GM12878 (cell line): ENCODE measurements at places on chromosomes 7 and 10. TPM values are rescaled to one million over a fixed set of nuclear protein-coding genes. Genes with fewer than 3 reads are reported as not detected.

The PTPN20 gene
- 0.26 TPM in 1 of 2 replicates, not detected in the other for total RNA-seq

The FAM25G gene
- not detected in 2 replicates for total RNA-seq

The ANKRD2 gene
- not detected in 2 replicates for total RNA-seq

The PTPN12 gene
- 35.1 and 35.8 TPM in 2 replicates for total RNA-seq

The TACR2 gene
- total RNA-seq = not detected in 2 replicates

The CYP2C9 gene
- 0.23 and 0.40 TPM in 2 replicates for total RNA-seq

The LRRN3 gene
- total RNA-seq = 0.08 and 0.18 TPM in 2 replicates

The CYP3A5 gene
- 0.27 TPM in 1 of 2 replicates, not detected in the other for total RNA-seq

The FBXL13 gene
- total RNA-seq = 0.16 and 0.95 TPM in 2 replicates

The THSD7A gene
- 0.03 TPM in 1 of 2 replicates, not detected in the other for total RNA-seq

The SEMA3E gene
- 1.4 and 2.0 TPM in 2 replicates for total RNA-seq

The ATOH7 gene
- total RNA-seq = not detected in 2 replicates

The ZPBP gene
- total RNA-seq = not detected in 2 replicates

The C10orf95 gene
- total RNA-seq = 0.19 and 0.33 TPM in 2 replicates

The CAV2 gene
- total RNA-seq = 1.8 and 2.7 TPM in 2 replicates

The ADARB2 gene
- total RNA-seq = 3.1 and 4.1 TPM in 2 replicates

The KIAA1217 gene
- 3.8 and 4.6 TPM in 2 replicates for total RNA-seq

The OR2A12 gene
- not detected in 2 replicates for total RNA-seq

The FOXI2 gene
- total RNA-seq = not detected in 2 replicates
